ENCODE measurements at places on chromosomes 2 and 18.

DNA sequence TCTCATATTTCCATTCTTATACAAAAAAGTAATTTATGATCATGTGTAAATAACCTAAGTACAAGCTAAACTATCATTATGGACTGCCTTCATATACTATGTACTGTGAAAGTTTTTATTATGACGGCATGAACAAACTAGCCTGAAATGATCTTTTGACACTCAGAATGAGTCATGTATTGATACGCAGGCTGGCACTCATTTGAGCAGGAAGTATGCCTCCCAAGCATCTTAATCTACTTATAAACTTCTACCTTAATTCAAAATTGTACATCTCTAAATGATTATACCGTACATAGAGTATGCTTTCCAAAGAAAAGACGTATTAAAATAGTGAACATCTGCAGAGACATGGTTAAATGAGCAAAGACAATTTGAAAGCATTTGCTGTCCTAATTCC, 207.1 kb upstream of the SPOPL start:
- DNase-seq: no peak

GRCh38 chr2:217064234-217065011, 204.6 kb upstream of the TNP1 start:
- DNase-seq: peak; percentile 70

DNA sequence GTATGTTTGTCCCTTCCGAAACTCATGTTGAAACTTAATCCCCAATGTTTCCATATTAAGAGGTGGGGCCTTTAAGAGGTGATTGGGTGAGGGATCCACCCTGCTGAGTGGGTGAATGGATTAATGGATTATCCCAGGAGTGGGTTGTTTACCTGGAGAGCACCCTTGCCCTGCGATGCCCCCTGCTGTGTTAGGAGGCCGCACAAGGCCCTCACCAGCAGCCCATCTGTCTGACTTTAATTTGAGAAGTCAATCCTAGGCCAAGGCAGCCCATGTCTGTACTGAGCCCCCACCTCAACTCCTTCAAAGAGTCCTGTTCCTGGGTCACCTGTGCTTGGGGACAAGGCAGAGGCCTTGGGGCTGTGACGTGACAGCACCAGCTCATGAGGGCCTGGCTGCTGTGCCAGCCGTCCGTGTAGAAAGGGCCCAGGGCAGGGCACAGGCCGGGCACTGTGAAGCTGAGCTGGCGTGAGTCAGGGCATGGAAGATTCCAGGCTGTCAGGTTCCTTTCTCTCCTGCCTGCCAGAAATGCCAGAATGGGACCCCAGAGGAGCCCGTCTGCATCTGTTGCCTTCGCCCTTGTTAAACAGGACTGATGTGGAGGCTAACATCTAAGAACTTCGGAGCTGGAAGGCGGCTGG, 21.3 kb upstream of the TAF1B start:
- no peak for DNase-seq

DNA sequence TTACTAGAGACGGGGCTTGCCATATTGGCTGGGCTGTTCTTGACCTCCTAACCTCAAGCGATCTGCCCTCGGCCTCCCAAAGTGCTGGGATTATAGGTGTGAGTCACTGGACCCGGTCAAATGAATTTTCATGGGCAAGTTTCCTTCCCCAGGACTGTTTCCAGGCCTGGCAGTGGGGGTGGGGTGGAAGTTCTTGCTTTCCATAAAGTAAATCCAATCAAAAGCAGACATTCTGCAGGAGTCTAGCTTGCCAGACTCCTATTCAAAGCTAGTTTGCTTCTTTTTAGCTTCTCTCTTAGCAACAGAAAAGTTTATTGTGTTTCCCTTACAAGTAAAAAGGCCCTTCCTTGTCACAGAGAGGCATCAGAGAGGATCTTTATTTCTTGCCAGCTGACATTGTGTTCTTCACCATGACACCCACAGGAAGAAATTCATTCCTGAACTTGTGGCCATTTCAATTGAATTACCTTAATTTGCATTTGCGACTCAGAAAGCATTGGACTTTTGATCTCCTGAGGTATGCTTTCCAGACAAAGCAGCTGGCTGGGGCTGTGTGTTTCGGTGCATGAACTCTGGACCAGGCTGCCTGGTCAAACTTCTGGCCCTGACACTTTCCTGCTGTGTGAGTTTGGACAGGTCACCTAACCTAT, 37.9 kb downstream of the LYPD1 start:
- DNase-seq: peak; percentile 24

DNA sequence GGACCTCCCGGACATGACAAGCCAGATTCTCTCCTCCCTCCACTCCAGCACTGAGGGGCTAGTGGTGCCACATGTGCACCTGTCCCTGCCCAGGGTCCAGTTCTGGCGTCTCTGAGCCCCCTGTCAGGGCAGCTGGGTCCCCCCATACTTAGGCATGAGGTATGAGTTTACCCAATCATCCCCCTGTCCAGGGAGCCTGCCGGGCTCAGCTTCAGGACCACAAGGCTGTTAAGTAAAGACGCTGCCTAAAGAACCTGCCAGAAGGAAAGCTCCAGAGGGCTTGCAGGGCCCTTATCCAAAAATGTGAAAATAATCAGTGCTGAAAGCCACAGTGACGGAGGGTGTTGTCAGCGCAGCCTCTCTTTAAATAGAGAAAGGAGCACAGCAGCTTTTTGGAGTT, 40.0 kb downstream of the SH3BP4 start:
- no peak for DNase-seq

DNA sequence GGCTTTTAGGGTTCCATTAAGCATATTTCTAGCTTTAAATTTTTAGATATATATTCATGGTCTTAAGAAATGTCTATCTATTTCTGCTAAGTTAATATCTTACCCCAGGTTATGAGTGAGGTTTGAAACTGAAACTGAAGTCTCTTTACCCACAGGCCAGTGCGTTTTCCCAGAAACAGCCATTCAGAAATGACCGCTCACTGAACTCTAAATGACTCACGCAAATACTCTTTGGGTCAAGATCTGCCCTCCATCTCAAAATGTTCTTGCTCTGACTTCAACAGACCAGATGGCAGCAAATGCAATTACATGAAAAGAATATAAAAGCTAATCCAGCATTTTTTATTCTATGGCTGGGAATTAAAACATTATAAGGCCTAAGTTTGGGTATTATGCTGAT, 315.2 kb downstream of the TDRD15 start:
- DNase-seq: peak; percentile 90

DNA sequence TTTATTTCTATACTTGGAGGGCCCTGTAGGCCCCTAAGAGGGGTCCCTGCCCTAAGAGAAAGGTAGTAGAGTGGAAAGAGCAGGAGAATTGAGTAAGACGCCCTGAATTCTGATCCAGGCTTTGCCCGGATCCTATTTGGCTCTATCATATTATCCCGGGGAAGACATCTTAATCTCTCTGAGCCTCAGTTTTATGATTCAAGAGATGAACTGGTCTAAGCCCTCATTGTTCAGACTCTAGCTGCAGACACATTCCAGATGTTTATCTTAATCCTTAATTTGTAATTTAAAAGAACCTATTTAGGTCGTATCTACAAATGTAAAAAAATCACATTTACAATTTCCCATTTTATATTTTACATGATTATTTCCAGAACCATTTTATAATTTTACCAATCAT, 220.1 kb downstream of the AGPS start:
- DNase-seq: no peak

- DNase-seq: no peak
Observed at GRCh38 chr2:114714313-114714712, 271.9 kb downstream of the DPP10 start.

DNA sequence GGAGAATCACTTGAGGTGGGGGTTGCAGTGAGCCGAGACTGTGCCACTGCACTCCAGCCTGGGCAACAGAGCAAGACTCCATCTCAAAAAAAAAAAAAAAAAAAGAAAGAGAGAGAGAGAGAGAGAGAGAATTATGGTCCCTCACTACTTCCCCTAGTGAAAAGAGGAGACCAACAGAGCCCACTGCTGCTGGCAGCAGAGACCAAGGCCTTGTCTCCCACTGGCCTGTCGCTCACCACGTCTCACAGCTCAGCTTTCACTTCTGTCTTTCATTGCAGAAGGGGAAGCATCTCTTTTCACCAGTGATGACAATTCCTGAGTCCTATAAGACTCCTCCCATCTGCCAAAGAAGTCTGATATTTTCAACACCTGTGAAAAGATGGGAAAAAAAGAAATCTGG, 81.3 kb downstream of the CLHC1 start:
- no peak for DNase-seq

- DNase-seq: no peak
Observed at GRCh38 chr2:181420259-181421130, 36.7 kb upstream of the ITGA4 start.

DNA sequence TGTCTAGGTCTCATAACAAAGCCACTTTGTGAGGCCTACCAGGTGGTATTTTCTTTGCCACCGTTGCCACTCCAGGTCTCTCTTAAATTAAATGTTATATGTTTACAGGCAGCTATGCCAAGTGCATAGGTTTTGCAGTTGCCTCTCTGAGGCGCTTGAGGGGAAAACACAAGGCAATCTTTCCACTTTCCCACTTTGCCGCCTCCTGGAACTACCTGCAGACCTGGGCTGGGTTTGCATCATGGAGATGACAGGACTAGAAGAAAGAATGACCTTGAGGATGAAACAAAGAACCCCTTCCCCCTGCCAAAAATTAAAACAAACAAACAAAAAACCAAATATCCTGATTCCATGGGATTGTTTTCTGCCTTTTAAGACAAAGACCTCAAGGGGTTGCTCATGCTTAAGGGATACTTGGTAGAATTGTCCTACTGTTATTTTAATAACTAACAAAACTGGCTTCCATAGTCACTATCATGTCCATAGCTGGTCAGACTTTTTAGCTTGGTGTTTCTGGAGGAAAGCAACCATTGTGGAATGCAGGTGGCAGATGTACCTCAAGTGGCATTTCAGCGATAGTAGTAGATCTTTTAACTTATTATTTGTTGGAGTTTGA, 159.9 kb downstream of the PRPF40A start:
- DNase-seq: no peak

DNA sequence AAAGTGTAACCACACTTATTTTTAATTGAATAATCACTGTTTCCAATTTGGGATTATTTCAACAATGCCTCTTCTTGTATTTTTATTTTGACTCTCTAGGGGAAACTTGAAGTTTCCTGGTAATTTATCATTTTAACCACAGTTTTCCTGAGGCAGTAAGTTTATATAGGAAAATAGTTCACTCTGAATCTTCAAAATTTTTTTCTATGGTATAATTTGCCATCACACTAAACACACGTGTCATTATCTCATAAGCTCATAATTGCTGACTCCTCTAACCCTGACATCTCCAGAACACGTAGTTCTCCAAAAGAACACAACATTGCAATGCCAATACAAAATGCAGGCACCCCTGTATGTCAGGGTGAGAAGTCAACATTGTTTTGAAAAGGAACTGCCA, 102.2 kb upstream of the FZD7 start:
- no peak for DNase-seq
